ENCODE measurements at places on chromosomes 6 and 20.

DNA sequence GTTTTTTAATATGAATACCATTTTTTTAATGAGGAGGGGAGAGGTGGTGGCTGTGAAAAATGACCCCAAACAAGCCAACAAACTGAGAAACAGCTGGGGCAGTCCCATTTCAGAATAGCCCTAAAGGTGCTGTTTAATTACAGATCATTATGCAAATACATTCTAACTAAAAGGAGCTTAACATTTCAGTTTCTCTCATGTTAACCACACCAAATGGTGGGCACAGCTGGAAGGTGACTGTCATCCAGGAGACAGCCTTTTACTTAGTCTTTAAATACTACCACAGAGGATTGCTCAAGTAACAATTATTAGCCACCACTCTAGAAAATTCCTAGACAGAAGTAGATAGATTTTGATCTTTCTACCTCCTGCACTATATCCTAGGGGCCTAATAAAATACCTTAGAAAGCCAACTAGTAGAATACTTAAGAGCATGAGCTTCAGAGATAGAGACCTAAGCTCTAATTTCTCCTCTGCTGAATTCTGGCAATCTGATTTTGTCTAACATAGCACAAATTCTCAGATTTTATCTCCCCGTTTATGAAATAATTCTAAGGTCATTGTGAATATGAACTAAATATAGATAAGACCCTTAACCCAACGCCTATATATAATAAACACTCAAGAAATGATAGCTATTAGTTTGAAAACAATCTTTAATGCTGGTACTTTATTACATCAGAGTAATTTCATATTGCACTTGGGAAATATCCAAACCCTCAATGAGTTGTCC is 615.1 kb upstream of the NRSN1 start:
- no peak for DNase-seq

- no peak for DNase-seq
Observed at GRCh38 chr6:151240791-151241642, 1.2 kb downstream of the AKAP12 start.

DNA sequence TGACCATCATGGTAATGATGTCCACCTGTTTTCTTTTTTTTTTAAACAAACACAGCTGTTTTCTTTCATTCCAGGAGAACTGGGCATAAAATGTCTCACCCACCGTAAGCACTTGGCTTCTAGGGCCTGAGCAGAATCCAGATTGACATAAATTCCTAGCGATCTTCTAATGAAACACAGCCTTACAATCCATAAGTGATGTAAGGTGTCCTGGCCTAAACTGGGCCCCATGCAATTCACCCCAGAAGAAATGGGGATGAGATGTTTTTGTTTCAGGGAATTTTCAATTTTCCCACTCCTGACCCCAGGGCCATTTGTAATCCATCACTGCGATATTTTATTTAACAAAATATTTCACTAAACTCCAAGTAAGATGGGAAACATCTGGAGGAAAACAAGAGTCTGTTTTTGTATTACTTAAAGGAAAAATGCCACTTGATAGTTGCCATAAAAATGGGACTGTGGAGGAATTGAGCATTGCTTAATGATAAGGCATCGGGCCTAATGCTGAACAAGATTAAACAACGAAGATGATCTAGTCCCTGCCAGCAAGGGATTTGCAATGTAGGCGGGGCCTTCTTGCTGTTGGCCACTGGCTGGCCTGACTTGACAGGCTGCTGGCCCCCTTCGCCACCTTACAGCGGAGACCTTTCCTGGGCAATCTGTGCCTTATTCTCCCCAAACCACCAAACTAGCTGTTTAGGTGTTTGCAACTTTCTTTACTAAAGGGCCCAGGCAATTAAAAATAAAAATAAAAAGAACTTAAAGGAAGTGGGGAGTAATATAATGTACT is 183.7 kb downstream of the CD109 start:
- DNase-seq = no peak

GRCh38 chr6:90288404-90288803 is 8.2 kb downstream of the BACH2 start:
- no peak for DNase-seq

- DNase-seq = no peak
Observed at GRCh38 chr6:111211411-111212030, 124.2 kb downstream of the SLC16A10 start.

GRCh38 chr6:41597246-41598000 is 40.8 kb upstream of the MDFI start:
- DNase-seq = no peak
